Stimulated activated CD8-positive, alpha-beta memory T cell treated with anti-CD3 and anti-CD28 coated beads, Interleukin-15, amount 100 ng/mL, for 24 hours (primary cell): ENCODE measurements at places on chromosomes 2 and 18.

- DNase-seq = no peak
These were observed 711 bp downstream of the DOK6 start for GRCh38 chr18:69401226-69401971.

- no peak for DNase-seq
These were observed 293.7 kb upstream of the HDAC4 start for GRCh38 chr2:239694487-239694886.

DNA sequence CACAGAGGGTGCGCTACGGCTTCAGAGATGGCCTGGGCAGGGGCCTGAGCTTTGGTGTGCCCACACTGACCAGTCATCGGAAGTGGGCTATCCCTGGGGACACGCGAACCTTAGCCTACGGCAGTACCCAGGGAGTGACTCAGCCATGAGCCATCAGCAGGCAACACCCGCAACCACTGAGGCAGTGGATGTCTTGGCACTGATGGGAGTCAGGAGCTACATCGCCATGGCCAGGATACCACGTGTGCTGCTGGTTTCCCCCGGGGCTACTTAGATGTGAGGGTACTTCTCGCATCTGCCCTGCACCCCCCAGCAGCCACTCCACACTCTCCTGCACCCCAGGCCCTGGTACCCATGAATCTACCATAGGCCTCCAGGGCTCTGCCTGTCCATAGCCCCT lies 12.8 kb upstream of the HPCAL1 start:
- DNase-seq = no peak

- DNase-seq = no peak
These were observed 27.2 kb downstream of the ANKRD29 start for GRCh38 chr18:23635283-23636070.

- no peak for DNase-seq
These were observed 12.9 kb upstream of the TEX51 start for GRCh38 chr2:126885751-126886210.

DNA sequence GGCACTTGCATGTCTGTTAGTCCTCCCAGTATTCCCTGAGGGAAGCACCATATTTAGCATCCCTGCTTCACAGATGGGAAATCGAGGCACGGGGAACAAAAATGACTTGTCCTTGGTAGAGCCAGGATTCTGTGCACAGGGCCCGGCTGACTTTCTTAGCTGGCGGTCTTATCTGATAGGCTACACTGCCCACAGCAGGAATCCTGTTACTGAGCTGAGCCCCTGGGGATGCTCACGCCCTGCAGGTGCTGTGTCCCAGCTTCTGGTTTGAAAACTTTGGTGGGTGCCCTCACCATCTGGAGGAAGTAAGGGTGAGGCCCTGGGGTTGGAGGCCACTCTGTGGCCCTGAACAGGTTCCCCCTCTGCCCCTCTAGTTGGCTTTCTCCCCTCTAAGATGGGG lies 68.4 kb upstream of the MCFD2 start:
- no peak for DNase-seq

- no peak for DNase-seq
These were observed 359.5 kb downstream of the CPS1 start for GRCh38 chr2:210915912-210916311.

DNA sequence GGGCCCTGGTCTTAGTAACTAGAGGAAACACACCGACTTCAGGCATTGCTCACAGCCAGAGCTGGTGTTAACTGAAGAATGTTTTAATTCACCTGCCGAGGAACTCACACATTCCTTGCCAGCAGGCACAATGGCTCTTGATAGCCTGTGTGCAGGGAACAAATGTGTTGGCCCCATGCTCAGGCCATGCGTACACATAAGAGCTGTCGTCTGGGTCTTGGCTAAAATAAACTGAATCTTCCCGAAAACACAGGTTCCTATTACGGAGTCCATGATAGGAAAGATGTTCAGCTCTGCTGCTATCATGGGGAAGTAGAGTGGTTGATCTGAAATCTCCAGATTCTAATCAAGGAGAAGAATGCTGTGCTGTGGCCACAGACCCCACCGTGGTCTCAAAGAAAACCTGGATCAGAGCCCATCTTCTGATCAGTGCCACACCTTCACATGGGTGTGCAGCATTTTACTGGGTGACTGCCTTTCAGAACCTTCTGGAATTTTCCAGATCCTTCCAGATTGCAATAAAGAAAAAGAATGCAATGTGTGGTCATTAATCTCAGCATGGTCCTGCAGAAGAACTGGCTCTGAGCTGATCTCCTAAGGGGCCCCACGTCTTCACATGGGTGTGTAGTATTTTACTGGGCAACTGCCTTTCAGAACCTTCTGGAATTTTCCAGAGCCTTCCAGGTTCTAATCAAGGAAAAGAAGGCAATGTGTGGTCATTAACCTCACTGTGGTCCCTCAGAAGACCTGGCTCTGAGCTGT lies 17.2 kb downstream of the MBP start:
- DNase-seq = no peak

DNA sequence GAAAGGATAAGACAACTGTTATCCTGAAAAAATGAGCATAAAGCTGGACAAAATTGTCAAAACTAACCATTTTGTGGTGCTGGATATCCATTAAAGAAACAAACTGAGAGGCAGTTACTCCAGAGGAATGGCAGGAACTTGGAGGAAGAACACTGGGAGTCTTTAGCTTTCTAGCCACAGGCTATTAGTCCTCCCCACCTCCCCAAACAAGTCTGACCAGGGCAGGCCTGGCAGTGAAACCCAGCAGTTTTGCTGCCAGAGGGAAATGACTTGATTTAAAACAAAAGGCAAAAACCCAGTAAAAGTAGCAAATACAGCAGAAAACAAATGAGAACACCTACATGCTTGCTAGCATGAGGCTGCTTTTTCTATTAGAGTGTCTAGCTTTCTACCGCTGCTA lies 34.9 kb downstream of the OSBPL1A start:
- DNase-seq = no peak

DNA sequence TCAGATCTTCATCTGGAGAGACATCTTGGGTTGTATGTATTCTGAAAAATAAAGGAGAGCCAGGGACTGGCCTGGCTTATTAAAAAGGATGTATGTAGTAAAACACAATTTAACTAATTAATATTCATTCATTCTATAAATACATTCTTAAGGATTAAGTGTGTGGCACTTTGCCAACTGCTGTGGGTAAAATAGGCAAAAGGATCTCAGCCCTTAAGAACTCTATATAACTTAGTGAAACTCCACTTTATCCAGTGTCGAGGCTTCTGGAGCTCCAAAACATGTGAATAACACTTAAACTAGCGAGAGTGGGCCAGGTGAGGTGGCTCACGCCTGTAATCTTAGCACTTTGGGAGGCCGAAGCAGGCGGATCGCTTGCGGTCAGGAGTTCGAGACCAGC lies 7.7 kb upstream of the STK39 start:
- DNase-seq = no peak
